ENCODE measurements at places on chromosomes 3 and 15.

DNA sequence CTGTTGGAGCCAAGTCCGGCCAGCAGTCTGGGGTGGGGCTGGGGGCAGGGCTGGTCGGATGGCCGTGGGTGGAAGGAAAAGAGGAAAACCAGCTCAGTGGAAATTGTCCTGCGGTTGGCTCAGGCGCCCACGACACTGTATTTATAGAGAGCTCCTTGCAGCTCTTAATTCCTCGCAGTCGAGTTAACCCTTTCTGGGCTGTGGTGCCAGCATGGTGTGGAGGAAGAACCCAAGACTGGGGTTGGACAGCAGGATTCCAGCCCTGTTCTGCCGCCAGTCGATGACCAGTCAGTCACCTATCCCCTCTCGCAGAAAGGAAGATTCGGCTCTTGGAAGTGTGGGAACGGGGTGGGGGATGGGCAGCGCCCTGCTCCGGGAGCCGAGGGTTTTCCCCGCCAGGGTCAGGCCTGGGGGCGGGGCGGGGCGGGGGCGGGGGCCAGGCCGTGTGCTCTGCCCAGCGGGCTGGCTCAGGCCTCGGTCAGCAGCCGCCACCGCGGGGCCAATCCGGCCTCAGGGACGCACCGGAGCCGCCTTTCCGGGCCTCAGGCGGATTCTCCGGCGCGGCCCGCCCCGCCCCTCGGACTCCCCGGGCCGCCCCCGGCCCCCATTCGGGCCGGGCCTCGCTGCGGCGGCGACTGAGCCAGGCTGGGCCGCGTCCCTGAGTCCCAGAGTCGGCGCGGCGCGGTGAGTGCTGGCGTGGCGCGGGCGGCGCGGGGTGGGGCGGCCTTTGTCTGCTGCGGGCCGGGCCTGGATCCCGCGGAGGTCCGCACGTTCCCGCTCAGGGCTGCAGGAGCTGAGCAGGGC, at the start of gene CD276:
Gene CD276, plus strand, starts transcription at position 607 of the 804 bp plus-strand sequence. CDS start 15,257 bp downstream, outside the sequence.
- peak; percentile 32 for DNase-seq

DNA sequence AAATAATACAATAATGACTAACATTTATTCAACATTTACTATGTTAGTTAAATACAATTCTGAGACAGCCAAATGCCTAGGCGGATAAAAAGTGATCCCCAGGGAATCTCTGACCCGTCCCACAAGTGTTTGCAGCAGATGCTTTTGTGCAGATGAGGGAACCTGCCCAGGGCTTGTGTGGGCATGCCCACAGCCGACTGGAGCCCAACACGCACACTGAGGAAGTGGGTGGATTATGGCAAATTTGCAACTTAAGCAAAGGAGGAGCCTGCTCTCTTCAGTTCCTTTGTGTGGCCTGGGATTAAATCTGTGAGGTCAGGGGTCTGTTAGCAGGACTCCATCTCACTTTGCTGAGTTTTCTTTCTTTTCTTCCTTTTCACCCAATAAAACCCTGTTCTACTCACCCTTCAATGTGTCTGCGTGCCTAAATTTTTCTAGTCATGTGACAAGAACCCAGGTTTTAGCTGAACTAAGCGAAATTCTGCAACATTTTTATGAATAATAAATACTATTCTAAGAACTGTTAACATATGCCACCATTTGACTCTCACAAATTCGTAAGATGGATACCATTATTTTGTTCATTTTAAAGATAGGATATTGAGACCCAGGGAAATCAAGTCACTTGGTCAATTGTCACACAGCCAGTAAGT, 13.9 kb upstream of the RTP1 start:
- DNase-seq: no peak

- DNase-seq: no peak
These were observed 326.8 kb downstream of the TUSC7 start for GRCh38 chr3:117036259-117036799.

GRCh38 chr3:125062904-125063618, 7.3 kb upstream of the HEG1 start:
- no peak for DNase-seq

DNA sequence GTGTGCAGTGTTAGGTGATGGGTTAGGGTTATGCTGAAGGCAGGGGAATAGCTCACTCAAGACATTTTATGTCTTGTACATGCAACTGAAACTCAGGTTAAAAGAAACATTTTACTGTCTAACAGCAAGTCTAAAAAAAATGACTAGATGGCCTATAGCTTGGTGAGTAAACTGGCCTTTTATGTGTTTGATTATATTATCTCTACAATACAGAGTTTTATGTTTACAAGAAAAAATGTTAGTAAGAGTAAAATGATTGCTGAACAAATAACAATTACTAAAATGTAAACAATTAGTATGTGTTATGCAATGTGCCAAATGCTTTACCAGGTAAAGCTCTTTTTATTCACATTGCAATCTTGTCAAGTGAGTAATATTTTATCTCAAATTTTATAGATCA, 1039.6 kb downstream of the ROBO2 start:
- no peak for DNase-seq

- no peak for DNase-seq
These were observed 81.7 kb downstream of the WNT5A start for GRCh38 chr3:55405436-55405835.

GRCh38 chr3:55559500-55560423, 72.7 kb upstream of the WNT5A start:
- DNase-seq: no peak

- DNase-seq: no peak
These were observed 55.4 kb upstream of the SNRPN start for GRCh38 chr15:24899367-24899766.

- no peak for DNase-seq
These were observed 14.4 kb downstream of the REC114 start for GRCh38 chr15:73457334-73457733.

- no peak for DNase-seq
These were observed 183.2 kb downstream of the MAGI1 start for GRCh38 chr3:65855370-65856100.

GRCh38 chr15:92545996-92546395, 109.6 kb downstream of the FAM174B start:
- no peak for DNase-seq

Data from T-helper 2 cell treated with Interferon-gamma antibody and Interleukin-4, amounts not matched to agents 5 μg/mL and 100 μg/mL, for 36 hours (primary cell).